ENCODE measurements at places on chromosomes 4 and X.

DNA sequence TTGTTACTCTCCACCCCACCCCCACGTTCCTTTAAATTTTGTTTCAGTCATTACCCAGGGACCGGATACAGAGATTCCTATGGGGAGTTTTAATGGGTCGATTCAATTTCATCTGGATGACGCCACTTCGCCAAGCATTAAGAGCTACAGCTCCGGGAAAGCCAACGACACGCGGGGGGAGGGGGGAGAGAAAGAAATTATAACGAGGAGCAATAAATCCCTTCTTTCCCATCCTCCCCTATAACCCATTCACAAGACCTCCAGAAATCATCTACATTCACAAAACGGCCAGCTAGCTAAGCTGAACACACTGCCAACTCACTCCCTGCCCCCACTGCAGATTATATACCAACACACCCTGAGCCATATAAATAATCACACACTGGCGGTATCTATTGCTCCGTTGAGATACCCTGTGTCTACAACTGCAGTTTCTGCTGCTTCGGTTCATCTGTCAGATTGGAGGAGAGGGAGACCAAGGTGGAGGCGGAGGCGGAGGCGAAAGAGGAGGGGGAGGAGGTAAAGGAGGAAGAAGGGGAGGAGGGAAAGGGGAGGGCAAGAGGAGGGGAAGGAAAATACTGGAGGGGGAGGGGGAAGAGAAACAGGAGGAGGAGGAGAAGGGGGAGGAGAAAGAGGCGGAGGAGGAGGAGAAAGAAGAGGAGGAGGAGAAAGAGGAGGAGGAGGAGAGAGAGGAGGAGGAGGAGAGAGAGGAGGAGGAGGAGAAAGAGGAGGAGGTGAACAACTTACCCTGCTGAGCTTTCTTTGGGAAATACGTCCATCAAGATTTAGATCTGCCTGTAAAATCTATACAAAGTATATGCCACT is 113.9 kb upstream of the VAMP7 start:
- peak; percentile 92 for DNase-seq

DNA sequence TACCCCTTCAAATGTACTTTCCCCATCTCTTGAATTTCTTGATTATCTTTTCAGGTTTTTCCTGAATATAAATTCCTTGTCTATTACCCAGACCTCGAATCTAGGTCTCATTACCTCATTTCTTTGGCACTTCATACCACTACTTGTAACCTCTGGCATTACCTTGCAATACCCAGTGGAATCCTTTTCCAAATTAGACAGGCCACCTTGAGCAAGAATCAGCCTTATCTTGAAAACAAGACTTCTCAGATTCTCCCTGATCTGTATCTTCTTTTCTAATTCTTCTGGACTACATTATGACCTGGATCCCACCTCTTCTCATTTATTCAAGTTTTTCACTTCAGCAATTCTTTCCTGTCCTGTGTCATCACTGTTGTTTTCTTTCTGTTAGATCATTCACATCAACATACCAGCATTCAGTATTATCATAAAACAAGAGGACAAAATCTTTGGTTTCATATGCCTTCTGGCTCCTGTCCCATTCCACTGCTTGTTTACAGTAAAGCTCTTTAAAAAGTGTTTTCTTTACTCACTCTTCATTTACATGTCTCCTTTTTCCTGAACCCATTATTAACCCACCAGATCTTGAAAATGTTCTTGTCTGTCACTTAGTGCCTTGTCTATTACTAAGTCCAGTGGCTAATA is 275.6 kb upstream of the HS3ST1 start:
- DNase-seq, result peak; percentile 18

DNA sequence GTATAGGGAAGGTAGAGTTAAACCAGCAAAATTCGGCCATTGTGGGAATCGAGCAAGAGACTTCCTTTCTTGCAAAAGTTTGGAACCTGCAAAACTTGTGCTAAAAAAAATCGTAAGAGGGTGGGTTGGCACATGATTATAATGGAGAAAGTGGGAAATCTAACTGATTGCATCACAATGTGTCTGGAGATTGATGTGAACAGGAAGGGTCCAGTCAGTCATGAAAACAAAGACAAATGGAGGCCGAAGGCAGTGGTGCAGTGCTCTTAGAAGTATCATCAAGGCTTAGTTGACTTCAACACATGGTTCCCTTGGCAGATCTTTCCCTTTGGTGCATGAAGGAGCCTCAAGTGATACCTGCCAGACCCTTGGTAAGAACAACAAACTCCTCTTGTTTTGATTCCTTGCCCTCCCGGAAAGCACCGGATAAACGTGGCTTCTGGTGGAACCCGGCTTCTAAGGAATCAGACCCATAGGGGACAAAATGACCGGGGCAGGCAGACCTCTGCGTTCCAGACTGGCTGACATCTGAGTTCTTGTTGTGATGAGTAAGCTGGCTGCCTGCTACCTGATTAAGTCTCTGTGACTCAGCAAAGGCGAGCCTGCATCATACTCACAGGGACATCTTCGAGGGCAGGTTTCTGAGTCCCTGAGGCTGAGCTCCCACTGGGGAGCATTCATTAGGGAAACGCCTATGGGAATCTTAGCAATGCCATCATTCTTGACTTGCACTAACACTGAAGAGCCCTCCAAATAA is 87.7 kb upstream of the MAP3K15 start:
- DNase-seq, result peak; percentile 90

DNA sequence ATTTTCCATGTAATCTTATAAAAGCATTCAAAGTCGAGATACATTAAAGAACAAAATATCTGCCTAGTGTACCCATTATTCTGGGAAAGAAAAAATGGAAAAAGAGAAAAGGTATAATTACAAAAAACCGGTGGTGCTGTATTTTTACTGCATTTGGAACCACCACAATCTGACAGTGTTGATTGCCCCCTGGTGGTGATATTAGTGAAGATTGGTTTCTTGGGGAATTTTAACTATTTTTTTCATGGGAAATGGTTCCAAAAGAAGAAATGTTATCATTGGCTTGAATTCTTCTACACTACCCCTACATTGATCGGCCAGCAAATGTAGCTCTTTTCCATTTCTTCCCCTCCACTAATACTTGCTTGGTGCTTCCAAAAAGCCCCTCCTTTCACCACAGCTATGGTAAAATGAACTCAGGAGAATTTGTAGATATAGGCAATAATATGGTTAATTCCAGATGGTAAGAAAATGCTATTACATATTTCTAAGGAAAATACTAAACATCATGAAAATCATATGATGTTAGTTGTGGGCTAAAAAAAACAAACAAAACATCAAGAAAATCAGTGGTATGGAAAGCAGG is 50.0 kb downstream of the COX18 start:
- DNase-seq, result peak; percentile 38

DNA sequence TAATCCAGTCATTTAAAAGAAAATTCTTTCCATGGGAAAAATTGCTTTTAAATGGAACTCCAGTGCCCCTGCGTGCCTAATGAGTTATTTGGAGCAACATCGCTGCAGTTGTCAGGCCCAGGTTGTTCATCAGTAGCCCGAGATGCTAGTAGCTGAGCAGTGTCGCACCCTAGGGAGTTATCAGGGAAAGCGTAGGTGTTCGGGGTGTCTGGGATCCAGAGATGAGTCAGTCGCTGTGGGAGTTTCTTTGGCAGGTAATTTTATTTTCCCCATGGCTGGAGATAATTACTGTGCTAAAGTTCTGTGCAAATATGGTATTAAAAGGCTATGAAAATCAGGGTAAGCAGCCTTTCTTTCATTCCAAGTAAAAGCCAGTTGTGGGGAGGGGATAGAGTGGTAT is 49.4 kb downstream of the ANXA3 start:
- DNase-seq, result no peak

DNA sequence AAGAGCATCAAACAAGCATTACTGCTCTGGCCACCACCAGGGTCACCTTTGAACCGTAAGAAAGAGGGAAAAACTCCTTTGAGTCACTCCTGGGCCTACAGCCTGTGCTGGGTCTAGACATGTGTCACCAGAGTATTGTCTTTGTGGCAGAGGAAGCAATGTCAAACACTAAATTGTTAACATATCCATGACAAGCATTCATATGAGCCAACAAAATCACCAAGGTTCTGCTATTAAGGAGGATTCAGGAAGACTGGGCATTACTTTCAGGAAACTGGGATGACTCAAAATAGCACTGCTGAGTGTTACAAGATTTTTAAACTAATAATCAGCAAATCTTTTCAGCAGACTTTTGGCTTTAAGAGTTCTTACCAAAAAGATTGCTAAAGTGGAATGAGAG is 28.1 kb downstream of the LGI2 start:
- no peak for DNase-seq

- peak; percentile 98 for DNase-seq
Measured at GRCh38 chr4:176270669-176271068, 1.6 kb upstream of the ASB5 start.

DNA sequence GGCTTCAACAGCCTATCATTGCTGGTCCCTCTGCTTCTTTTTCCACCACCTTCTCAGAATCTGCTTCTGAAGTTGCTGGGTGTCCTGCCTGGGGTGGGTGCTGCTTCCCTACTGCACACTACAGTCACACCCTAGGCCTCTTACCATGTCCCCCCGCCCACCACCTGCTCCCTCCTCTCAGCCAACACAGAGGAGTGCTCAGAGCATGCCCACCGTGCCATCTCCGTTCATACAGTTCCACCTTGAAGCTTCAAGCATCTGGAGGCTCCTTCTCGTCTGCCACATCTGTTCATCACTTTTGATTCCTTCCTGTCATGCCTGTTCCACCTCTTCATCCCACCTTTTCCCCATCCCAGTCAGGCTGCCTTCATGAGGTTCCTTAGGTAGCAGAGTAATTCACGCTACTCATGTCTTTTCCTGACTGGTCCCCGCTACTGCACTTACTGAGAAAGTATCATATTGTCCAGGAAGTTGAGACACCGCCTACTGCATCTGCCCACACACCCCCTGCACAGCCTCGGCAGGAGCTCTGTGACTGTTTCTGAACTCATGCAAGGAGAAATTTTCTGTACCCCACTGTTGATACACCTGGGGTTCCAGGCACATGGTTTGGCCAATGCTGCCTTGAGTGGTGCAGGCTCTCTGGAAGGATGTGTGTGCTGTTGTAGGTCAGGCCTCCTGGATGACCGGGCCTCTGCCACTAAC is 39.5 kb downstream of the HADH start:
- DNase-seq, result no peak

- no peak for DNase-seq
Measured at GRCh38 chrX:132908891-132909290, 49.5 kb downstream of the HS6ST2 start.

DNA sequence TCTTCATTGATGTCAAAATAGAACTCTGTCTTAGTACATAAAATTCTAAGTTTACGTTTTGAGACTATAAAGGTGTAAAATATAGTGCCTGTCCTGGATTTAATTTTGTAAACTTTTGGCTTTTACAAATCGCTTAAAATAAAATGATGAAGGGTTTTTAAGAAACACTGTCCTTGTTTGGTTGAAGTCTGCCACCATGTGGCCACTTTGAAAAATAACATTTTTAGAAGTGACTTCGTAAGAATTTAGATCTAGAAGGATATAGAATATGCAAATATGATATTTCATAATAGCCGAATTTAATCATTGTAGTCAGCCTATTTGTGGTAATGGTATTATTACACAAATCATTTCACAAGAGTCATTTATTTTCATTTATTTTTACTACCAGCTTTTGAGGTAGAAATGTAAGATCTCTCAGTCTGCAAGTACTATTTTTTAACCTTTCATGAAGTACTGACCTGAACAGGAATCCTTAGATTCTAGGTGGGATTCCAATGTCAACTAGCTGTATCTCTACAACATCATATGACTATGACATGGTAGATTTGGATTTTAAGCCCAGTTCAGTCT is 31.0 kb upstream of the FAT4 start:
- peak; percentile 5 for DNase-seq

DNA sequence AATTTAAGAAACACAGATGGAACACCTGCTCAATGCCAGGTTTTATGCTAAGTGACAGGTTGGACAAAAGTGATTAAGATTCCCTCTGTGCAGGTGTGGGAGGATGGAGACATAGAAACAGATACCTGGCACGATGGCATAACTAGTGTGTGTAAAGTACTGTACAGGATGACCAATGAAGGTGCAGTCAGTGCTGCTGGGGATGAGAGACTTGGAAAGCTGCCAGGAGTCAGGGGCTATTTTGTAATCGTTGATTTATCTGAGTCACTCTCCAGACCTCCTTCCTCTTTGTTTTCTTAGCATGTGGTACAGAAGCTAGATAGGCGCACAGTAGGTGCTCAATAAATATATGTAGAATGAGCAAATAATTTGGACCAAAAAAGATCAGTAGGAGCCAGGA is 58.2 kb downstream of the CWH43 start:
- DNase-seq, result no peak

DNA sequence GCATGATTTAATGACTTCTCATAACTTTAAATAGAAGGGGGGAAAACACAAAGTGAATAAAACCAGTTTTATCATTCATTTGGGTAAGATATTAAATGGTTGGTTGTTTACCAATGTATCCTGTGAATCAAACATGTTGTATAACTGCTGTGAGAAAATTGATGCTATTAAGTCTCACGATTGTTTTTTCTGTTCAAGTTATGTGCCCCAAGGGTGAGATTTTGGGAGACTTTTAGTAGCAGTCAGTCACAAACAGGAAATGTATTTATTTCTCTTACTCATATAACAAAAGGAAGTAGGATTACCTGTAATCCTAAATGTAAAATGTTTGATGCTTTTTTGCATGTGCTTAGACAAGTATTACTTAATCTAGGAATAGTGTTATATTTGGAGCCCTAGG is 39.2 kb downstream of the MTHFD2L start:
- no peak for DNase-seq

- DNase-seq, result peak; percentile 64
Measured at GRCh38 chr4:16916719-16917337, 18.4 kb upstream of the LDB2 start.

Data from M059J (cell line).